ENCODE measurements at places on chromosomes 3 and 15.

DNA sequence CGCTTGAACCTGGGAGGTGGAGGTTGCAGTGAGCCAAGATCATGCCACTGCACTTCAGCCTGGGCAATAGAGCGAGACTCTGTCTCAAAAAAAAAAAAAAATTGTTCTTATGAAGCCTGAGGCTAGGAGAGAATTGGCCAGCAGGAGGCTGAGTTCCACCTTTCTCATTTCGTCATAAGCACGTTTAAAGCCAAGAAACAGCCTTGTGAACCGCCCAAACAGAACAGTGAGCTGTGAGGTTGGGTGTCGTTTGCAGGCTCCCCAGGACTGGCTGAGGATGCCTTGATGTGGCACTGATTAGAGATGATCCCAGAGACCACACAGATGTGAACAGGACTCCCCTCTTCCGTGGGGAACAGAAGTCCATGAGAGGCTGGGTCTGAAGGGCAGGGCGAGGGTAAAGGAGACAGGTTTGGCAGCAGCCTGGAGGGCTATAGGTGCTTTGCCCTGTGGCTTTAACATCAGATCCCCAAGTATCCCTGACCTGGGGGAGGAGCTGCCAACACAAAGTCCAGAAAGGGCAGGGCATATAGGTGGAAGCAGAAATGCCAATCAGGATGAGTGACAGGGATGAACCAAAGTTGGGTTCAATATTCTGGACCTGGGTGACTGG lies 52.9 kb downstream of the CLEC3B start:
- DNase-seq = no peak

DNA sequence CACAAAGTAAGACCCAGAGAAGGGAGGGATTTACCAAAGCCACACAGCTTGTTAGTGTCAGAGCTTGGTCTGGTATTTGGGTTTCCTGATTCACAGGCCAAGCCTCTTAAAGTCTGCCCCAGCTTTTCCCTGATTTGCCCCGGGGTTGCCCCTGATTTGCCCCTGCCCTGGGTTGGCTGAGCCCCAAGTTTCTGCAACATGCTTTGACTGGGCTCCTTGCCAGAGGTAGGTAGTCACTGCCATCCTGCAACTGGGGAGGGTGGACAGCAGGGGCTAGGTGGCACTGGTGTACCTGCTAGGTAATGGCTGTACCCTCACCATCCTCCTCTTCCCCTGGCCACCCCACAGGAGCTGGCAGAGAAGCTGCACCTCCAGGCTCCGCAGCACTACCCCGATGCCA lies 2.5 kb downstream of the MPI start:
- DNase-seq = no peak

DNA sequence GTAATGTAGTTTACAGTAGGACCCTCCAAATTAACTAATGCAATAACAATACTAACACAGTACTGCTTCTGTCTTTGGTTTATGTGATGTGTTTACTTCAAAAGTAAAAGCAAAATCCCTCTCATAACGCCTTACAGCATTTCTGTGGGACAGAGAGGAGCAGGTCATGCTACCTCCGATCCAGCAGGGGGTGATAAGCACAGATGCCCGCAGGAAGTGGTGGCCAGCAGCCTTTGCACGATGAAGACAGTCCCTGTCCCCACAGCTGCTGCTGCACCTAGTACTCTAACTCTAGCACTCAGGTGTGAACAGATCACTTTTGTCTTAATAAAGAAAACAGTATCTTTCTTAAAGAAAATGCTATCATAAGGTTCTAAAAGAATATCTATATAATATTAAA lies 38.3 kb downstream of the ANO10 start:
- DNase-seq = no peak

DNA sequence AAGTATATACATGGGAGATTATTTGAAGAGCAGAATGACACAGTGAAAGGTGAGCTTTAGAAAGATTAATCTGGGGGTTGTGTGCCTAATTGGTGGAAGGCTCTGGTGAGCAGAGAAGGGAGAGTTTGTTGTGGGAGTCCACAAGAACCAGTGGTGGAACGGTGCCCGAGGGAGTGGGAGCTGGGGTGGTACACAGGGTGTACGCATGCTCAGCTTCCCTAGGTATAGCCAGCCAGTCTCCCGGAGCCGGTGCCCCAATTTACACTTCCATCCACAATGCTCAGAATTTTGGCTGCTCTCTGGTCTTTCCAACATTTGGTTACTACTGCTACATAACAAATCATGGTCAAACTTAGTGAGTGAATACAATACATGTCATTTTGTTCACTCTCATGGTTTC lies 92.5 kb downstream of the MITF start:
- no peak for DNase-seq

- DNase-seq = no peak
Measured at GRCh38 chr15:83289160-83289559, 4.7 kb upstream of the BNC1 start.

DNA sequence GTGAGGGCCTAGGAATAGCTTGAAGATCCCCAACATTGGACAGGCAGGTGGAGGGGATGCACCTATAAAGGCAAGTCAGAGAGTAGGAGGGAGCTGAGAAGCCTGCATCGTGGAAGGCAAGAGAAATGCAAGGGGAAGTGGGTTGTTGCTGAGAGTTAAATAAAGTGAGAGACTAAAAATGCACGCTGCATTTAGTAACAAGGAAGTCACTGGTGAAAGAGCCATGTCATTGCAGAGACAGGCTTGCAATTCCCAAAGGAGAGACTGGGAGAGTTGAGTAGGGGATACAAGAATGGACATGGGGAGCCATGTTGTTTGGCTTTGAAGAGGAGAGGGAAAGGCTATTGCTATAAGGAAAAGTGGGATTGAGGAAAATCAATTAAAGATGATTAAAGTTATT lies 77.0 kb upstream of the HEG1 start:
- DNase-seq = no peak

DNA sequence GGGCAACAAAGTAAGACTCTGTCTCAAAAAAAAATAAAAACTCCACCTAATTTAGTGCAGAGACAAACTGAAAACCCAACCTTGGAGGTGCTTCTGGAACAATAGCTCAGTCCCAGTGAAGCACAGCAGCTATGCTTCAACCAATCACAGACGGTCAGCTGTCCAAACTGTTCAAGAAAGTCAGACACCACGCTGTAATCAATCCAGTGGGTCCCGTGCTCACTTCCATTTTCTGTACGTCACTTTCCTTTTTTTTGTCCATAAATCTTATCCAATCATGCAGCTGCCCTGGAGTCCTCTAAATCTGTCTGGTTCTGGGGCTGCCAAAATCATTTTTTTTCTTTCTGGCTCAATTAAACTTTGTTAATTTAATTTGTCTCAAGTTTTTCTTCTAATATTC lies 93.6 kb upstream of the FAM174B start:
- no peak for DNase-seq

DNA sequence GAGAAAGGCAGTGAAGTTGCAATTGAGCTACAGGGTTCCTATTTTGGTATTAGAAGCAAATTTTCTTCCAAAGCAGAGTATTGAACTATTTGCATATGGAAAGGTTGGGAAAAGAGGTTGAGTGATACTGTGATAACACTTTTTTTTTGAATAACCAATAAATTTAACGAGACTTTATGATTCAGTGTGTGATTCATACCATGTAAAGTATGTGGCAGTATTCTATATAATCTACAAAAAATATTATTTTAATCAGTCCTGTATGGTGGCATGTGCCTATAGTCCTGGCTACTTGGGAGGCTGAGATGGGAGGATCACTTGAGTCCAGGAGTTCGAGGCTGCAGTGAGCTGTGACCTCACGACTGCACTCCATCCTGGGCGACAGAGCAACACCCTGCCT lies 206.9 kb downstream of the BBX start:
- DNase-seq = no peak

GRCh38 chr3:15110206-15110605 lies 11.3 kb upstream of the RBSN start:
- DNase-seq = no peak

DNA sequence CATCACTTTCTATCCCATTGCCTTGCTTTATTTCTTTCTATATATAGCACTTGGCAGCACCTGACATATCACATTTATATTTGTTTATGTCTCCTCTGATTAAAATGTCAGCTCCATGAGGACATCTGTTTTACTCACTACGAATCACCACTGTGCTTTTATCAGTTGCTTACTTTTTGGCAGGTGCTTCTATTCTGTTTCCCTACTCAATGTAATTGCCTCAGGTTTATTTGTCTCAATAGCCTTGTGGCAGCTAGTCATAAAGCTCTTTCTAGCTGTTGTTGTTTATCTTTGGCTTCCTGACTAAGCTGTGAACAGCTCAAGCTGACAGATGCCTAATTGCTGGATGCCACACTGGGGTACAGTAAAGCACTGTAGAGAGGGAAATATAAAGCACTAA lies 85.5 kb downstream of the VPS13C start:
- DNase-seq = no peak

DNA sequence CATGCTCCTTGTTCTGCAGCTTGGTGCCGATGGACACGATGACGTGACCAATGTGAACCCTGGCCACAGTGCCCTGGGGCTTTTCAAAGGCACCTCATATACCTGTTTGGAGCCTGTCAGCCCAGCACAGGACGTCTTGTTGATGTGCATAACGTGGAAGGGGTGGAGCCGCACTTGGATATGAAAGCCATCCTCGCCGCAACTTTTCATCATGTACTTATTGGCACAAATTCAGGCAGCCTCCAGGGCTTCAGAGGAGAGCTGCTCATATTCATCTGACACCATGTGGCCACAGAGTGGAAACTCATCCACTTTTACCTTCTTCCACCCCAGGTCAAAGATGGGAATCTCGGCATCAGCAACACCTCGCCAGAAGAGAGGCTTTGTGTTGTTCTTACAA lies 24.7 kb downstream of the POPDC2 start:
- no peak for DNase-seq

GRCh38 chr3:27194861-27195483 lies 174.2 kb downstream of the NEK10 start:
- no peak for DNase-seq

GRCh38 chr3:152717252-152717651 lies 117.7 kb upstream of the P2RY1 start:
- no peak for DNase-seq

- DNase-seq = no peak
Measured at GRCh38 chr3:110677506-110677905, 394.1 kb upstream of the NECTIN3 start.

DNA sequence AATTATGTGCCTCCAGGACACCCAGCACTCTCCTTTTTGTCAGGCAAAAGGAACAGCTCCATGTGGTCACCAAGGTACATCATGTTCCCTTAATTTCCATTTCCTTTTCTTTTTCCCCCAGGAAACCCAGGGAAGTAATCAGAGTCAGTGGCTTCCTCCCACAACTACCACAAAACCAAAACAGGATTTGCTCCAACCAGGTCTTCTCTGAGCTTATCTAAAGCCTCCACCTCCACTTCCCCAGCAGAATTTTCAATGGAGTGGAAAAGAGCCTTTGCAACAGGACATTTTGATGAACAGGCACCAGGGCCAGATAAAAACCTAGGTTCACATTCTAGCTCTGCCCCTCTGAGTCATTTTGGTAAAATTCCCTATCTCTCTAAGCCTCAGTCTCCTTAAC lies 154.3 kb downstream of the NR2F2 start:
- no peak for DNase-seq

DNA sequence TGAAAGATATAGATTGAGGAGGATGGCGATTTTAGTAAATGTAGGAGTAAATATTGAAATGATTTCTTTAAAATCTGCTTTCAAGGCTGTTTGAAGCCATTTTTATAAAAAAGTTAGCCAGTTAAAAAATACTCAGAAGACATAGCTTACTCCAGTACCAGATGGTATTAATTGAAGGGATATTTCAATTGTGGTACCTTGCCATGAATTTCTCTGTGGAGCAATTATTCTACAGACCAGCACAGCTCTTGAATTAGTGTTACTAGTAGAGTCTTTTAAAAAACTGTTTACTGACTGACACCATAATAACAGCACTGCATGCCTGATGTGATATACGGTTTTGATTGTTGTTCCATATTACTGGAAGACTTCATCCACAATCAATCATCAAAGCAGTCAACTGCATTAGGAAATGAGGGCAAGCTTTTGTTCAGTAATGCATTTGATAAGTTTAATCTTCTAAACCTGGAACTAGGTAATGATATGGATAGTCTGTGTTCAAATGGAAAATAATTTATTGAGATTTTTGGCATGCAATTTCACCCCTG lies 106.4 kb downstream of the MFSD1 start:
- no peak for DNase-seq

- DNase-seq = no peak
Measured at GRCh38 chr3:53155760-53156159, 5.2 kb upstream of the PRKCD start.

DNA sequence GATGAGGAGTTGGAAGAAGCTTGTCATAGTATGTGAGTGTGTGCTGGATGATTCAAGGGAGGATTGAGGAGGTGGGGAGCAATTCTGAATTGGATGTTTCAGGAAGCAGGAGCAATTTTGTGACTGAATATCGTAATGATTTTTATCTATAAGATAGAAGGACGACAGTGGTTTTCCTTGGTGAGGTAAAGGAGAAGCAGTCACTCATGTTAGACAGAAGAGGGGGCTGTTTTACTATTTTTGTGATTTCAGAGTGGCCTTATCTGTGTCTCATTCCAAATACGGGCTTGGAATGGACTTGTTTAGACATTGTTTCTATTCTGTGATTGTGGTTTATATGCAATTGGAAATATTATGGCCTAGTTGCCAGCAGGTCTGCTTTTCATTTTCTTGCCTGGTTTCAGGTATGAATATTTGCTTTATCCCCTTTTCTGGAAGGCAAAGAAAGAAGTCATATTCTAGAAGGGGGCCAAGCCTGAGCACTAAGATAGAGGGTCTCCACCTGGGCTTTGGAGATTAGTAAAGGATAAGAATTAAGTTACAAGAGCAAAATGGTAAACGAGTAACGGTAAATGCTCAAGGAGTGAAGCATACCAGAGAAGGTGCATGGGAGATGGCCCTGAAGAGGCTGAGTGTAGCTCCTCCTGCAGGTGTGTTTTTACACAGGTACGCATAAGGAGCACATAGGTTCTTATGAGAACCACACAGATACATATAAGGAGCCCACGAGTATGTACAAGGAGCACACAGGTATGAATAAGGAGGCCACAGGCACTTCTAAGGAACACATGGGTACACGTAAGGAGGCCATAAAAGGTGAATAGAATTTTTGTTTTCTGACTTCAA lies 124.6 kb upstream of the KCNAB1 start:
- peak; percentile 22 for DNase-seq

- no peak for DNase-seq
Measured at GRCh38 chr15:74137537-74137894, 7.1 kb downstream of the ISLR2 start.

GRCh38 chr3:111311709-111312235 lies 230.2 kb upstream of the CD96 start:
- no peak for DNase-seq

- DNase-seq = no peak
Measured at GRCh38 chr15:96209285-96209735, 121.2 kb upstream of the NR2F2 start.

GRCh38 chr3:13132731-13133410 lies 59.6 kb upstream of the IQSEC1 start:
- no peak for DNase-seq
